ENCODE measurements at places on chromosomes 12 and 14. TPM values are rescaled to one million over a fixed set of nuclear protein-coding genes. Genes with fewer than 3 reads are reported as not detected.

SCYL2 gene
- total RNA-seq = 48.7 TPM

CMA1 gene
- total RNA-seq = not detected

CNPY2 gene
- total RNA-seq = 195 TPM

TAS2R46 gene
- total RNA-seq = 0.48 TPM

MGP gene
- not detected for total RNA-seq

FITM1 gene
- total RNA-seq = 0.33 TPM

INTS13 gene
- 53.2 TPM for total RNA-seq

MTRFR gene
- 12.0 TPM for total RNA-seq

HOXC5 gene
- total RNA-seq = not detected

TPPP2 gene
- total RNA-seq = not detected

VSX2 gene
- total RNA-seq = 0.22 TPM

COX8C gene
- not detected for total RNA-seq

EML1 gene
- 32.9 TPM for total RNA-seq

SPIC gene
- total RNA-seq = not detected

USP44 gene
- total RNA-seq = 197 TPM

NAP1L1 gene
- 1,159 TPM for total RNA-seq

ADCY4 gene
- 0.35 TPM for total RNA-seq

RDH16 gene
- total RNA-seq = 0.46 TPM

TBX3 gene
- 1.0 TPM for total RNA-seq

OTX2 gene
- total RNA-seq = 33.9 TPM

CEBPE gene
- total RNA-seq = not detected

ARHGEF25 gene
- 6.4 TPM for total RNA-seq

POTEG gene
- not detected for total RNA-seq

SAMD15 gene
- 0.99 TPM for total RNA-seq

IL26 gene
- not detected for total RNA-seq

CIPC gene
- 31.7 TPM for total RNA-seq

RD3L gene
- not detected for total RNA-seq

HOXC13 gene
- total RNA-seq = not detected

PRPF39 gene
- total RNA-seq = 43.3 TPM

FAM222A gene
- total RNA-seq = 1.1 TPM

ADAM21 gene
- total RNA-seq = not detected

AMHR2 gene
- total RNA-seq = 0.35 TPM

DYRK2 gene
- 34.9 TPM for total RNA-seq

DTX1 gene
- 8.6 TPM for total RNA-seq

FOXA1 gene
- total RNA-seq = 0.20 TPM

CCDC175 gene
- 0.19 TPM for total RNA-seq

SOX5 gene
- total RNA-seq = 2.6 TPM

PARP2 gene
- total RNA-seq = 42.9 TPM

SLCO1B1 gene
- not detected for total RNA-seq

GZMB gene
- total RNA-seq = not detected

CAPZA3 gene
- not detected for total RNA-seq

TAS2R50 gene
- total RNA-seq = 0.33 TPM

AQP2 gene
- total RNA-seq = not detected

CCDC197 gene
- not detected for total RNA-seq

TSPAN8 gene
- total RNA-seq = not detected

TMEM263 gene
- 14.5 TPM for total RNA-seq

NKX2-8 gene
- not detected for total RNA-seq

BDKRB1 gene
- not detected for total RNA-seq

PPP1R36 gene
- 0.93 TPM for total RNA-seq

TTC6 gene
- not detected for total RNA-seq

All from H1 (cell line).